ENCODE measurements at places on chromosomes 3 and 15.

GRCh38 chr3:42613462-42613861 lies 13.0 kb downstream of the NKTR start:
- DNase-seq, result no peak

DNA sequence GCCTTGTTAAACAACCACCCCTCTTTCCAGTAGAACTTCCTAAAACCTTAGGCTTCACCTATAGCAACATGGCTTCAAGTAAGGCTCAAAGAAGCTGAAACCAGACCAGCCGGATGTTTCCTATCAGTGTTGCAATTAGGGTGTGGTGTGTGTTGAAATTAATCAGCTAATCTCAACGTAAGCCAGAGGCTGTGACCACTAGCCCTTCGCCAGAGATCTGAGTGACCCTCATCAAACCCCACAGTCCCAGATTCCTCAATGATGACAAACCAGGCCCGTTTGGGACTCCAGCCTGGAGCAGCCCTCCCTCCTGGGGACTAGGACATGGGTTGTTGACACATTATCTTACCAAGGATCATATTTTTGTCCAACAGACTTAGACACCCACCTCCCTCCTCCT lies 27.3 kb downstream of the CYP11A1 start:
- no peak for DNase-seq

DNA sequence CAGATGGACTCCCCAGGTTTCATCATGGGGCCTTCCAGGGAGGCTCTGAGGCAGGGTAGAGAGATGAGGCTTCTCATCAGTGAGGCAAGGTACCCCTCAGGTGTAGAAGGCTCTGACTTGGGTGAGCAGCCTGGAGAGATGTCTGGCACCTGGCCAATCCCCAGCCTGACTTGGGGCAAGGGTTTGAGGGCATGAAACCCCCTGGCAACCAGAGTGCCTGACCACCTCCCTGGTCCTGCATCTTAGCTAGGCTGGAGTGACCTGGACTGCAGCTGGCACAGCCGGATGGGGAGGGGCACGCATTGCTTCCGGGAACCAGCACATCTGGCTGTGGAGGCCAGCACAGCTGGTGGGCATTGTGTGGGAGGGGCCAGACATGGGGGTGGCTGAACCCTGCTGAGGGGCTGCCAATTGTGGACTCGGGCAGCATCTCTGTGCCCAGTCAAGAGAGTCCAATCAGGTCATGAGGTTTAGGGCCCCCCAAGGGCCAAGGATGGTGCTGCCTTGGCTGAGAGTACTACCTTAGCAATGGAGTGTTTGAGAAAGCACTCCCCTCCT lies 1.9 kb downstream of the ZBTB47 start:
- DNase-seq, result no peak

DNA sequence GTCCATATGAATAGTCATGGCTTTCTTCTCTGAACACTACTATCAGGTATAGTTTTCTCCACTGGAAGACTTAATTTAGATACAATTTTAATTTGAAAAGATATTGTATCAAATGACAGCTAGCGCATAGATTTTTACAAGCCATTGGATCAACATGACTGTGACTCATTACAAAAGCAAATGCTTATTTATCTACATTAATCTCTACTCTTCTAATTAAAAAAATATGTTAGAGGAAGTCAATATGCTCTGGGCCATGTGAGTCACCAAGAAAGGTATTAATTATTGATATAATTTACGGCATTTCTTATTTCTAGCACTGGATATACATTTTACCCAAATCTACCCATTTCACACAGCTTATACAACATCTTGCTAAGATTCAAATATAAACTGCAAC lies 800.3 kb upstream of the GBE1 start:
- no peak for DNase-seq

DNA sequence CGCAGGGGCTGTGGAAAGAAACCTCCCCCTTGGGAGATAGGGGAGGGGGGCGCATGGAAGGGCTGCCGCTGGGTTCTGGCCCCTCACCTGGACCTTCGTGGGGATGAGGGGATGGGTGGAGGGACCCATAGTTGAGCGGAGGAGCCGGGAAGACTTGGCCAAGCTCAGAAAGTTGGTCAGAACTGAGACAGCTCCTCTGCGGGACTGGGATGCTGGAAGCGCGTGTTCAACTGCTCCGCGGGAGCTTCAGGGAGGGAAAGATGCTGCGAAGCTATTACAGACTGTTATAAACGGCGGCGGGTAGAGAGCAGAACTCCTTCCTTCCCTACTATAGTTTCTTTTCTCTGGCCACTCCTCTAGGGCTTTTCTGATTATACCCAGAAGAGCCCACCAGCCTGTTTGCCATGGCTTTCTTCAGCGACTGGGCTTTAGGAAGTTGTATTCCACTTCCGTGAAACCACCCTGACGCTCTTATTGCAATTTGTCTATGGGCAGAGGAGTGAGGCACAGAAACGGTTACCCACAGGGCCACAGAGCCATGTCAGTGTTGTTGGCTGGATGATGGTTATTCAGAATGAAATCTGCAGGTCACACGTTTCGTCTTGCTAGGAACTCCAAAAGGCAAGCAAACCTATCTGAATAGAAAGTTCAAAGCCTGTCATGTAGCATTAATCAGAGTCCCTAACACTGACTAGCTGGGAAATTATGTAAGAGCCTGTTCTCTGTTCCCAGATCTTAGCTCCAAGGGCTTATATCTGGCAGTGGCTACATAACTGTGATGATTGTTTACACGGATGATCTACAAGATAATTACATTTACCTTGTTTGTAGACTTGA lies 1.1 kb downstream of the SYNPR start:
- DNase-seq, result no peak
